ENCODE measurements at places on chromosomes 7 and 10.
A peak's percentile ranks its signal among the peaks of the same experiment; 100 is the strongest.

DNA sequence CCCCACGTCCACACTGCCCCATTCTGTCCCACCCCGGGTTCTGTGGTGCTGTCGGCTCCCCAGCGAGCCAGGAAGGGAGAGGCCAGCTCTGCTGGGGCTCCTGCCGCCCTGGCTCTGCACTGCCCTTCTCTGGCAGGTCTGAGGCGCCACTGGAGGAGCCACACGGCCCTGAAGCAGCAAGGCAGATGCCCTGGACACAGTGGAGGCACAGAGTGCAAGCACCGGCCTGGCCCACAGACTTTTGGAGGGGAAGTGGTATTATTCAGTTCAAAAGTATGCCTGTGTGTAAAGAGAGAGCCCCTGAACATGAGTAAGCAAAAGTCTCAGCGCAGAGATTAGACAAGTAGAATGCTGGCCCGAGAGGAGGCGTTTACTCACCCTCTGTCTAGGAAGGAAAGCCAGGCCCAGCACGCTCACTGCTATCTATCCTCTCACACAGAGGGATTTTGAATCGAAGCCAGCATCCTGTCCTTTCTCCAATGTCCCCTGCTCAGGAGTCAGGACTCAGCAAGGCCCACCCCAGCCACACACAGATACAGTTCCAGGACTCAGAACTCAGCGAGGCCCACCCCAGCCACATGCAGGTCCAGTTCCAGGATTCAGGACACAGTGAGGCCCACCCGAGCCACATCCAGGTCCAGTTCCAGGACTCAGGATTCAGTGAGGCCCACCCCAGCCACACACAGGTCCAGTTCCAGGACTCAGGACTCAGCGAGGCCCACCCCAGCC is 115.0 kb downstream of the EGFR start:
- DNase-seq: peak; percentile 96

DNA sequence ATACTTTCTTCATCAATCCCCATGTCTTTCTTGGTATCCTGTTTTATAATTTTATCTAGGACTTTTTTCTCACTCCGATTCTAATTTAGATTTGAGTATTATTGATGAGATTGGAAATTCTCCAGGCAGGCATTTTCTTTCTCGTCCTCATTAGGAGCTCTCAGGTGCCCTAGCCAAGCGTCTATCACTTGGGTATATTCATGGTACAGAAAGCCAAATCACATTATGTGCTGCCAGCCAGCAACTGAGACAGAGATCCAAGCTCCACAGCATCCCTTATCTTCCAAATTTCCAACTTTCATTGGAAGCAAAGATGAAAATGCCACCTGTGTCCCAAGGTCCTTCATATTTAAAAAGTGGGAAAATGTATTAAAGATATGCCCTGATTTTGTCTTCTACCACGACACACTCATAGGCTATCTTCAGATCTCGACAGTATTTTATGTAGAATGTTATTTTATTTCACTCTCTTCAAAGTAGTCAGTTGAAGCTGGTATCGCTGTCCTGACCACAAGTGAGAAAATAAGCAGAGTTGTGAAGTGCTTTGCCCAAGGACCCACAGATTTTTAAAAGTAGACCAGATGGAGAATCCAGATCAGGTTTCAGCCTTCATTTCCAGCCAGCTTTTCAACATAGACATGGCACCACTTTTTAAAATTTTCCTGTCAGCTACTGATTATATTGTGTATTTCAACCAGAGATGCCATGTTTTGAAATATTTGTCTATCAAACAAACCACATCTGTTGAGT is 773.4 kb downstream of the CNTNAP2 start:
- no peak for DNase-seq

DNA sequence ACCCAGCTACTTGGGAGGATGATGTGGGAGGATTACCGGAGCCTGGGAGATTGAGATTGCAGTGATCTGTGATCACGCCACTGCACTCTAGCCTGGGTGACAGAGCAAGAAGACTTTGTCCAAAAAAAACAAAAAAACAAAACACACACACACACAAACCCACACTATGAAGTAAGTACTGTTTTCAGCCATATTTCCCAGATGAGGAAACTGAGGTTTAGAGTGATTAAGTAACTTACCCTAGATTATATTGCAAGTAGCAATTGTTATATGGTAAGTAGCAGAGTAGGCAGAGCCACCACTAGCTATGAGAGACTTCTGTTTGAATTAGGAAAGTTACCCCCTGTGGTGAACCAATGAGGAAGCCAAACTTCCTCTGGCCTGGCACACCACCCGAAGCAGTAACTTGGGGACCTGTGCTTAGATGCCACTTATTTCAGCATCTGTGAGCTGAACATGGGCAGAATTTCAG is 61.9 kb downstream of the MCU start:
- DNase-seq: no peak

DNA sequence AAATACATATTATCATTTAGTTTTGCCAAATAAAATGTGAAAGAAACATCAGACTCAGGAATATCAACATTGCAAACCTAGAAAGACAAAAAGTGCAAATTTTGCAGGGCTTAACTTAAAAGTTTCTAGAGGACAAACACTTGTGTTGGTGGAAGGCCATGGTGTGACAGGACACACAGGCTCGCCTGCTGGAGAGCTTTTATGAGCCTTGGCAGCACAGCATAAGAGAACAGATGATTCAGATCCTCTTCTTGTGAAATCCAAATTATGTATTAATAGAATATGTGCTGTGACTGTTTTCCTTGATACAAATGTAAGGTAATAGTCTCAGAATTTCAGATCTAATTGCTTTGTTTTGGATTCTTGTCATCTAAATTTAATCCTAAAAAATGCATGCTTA is 72.9 kb upstream of the ABCB5 start:
- peak; percentile 68 for DNase-seq

- no peak for DNase-seq
Measured at GRCh38 chr7:31113660-31114059, 61.6 kb downstream of the ADCYAP1R1 start.

DNA sequence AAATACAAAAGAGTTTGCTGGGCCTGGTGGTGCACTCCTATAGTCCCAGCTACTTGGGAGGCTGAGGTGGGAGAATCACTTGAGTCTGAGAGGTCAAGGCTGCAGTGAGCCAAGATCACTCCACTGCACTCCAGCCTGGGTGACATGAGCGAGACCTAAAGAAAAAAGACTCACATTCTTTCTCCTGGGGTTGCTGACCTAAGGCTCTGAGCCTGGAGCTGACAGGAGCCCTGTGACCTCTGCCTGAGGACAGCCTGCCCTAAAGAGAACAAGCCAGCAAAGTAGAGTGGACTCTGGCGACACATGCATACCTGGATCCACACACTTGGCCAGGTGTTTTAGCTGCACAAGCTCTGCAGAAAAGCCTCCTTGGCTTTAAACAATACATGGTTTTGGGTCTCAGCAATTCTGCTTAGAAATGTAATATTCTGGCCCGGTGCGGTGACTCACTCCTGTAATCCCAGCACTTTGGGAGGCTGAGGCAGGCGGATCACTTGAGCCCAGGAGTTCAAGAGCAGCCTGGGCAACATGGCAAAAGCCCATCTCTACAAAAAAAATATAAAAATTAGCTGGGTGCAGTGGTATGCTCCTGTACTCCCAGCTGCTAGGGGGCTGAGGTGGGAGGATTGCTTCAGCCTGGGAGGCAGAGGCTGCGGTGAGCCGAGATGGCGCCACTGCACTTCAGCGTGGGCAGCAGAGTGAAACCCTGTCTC is 58.4 kb downstream of the TMEM209 start:
- DNase-seq: no peak

- no peak for DNase-seq
Measured at GRCh38 chr7:128260069-128260795, 19.2 kb downstream of the LEP start.

- no peak for DNase-seq
Measured at GRCh38 chr7:151524845-151525244, 5.2 kb upstream of the RHEB start.

- DNase-seq: no peak
Measured at GRCh38 chr10:228366-228765, 93.1 kb downstream of the ZMYND11 start.

GRCh38 chr7:151428378-151429236 is 11.3 kb downstream of the CRYGN start:
- peak; percentile 67 for DNase-seq

GRCh38 chr7:6276911-6277408 is 4.5 kb upstream of the CYTH3 start:
- DNase-seq: no peak

DNA sequence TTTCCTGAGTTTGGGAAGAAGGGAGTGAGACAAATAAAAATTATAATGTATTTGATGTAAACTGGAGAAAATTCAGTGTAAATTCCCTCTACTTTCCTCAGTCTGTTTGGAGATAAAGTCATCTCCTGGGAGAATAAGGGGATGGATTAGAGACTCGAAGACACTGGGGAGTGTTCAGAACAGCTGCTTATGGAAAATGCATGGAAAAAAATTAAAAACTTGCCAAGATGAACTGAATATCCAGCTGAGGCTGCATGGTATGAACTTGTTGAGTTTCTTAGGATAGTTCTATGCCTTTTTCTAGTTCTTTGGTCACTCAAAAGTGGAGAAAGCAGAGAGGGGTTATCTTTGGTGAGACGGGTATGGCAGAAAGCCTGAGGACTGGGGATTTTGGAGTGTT is 210.5 kb downstream of the BICC1 start:
- DNase-seq: no peak

GRCh38 chr10:43598446-43598845 is 7.8 kb upstream of the ZNF485 start:
- peak; percentile 56 for DNase-seq

All from MG63 (cell line).